ENCODE measurements at places on chromosomes 3 and 15.

DNA sequence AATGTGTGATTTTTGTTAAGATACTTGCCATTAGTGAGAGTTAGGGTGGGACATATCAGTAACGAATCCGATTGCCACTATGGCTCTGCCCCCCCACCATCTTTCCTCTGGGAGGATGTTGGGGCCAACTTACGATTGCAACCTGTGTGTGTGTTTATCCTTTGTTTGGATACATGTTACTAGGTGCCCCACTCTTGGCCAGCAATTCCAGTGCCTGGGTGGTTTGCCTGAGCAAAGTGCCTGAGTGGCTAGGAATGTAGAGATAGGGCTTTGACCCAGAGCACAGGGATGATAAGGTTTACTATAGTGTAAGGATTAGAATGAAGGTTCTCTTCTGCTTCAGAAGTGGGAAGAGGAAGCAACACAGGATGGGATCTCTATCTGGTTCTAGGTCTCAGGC is 231.8 kb downstream of the TP63 start:
- DNase-seq = no peak

DNA sequence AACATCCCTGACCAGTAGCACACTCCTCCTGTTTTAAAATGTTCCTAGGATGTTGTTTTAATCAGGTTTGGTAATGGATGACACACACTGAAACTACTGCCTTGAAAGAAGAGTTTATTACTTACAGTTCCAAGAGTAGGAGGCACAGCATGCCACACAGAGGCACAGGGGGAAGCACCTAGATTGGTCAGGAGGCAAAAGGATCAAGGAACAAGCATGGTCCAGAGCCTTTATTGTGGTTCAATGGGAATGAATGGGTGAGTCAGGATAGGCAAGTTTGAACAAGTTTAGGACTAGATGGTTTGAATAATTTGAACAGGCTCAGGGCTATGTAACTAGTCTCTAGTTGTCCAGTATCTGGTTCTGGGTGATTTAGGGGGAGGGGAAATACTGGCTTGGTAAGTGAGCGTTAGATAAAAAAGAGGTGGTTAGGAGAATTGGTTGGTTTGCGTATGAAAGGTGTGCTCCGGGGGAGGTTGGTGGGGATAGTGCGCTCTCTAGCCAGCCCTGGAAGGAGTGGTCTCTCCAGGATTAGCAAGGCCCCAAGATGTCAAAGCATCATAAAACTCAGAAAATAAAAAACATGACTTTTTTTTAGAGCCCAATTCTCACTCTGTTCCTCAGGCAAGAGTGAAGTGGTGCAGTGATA is 35.1 kb downstream of the TMOD3 start:
- no peak for DNase-seq

GRCh38 chr3:36514171-36514570 is 133.9 kb downstream of the STAC start:
- no peak for DNase-seq

DNA sequence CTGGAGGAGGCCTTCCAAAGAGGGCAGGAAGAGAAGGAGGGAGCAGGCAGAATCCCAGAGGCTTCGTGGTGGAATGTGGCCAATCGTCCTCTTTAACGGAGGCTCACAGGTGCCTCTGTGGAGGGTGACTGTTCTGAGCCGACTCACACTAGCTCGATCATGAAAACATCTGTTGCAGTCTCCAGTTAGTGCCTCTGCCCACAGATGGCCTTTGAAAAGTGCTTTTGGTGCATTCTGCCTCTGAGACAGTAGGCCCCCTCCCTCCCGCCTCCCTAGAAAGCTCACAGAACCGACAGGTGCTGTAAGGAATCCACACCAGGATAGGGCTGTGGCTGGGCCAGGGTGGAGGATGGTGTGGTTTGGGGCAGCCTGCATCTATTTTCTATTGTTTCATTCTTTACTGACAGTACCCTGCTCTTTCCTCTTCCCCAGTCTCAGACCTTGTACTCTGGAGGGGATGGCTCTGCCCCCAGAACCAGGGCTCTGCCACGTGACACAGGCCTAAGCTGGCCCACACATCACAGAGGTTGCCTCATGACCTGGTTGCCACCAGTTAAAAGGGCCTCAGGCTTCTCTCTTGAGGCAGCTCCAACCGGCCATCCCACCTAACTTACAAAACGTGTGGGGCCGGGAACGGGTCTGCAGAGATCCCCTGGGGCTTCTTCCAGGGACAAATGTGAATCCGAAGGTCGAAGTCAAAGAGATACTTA is 27.2 kb upstream of the PIGZ start:
- no peak for DNase-seq

- DNase-seq = no peak
These were observed 4.7 kb downstream of the KBTBD13 start for GRCh38 chr15:65081270-65081669.
